ENCODE measurements at places on chromosomes 5 and 9.

DNA sequence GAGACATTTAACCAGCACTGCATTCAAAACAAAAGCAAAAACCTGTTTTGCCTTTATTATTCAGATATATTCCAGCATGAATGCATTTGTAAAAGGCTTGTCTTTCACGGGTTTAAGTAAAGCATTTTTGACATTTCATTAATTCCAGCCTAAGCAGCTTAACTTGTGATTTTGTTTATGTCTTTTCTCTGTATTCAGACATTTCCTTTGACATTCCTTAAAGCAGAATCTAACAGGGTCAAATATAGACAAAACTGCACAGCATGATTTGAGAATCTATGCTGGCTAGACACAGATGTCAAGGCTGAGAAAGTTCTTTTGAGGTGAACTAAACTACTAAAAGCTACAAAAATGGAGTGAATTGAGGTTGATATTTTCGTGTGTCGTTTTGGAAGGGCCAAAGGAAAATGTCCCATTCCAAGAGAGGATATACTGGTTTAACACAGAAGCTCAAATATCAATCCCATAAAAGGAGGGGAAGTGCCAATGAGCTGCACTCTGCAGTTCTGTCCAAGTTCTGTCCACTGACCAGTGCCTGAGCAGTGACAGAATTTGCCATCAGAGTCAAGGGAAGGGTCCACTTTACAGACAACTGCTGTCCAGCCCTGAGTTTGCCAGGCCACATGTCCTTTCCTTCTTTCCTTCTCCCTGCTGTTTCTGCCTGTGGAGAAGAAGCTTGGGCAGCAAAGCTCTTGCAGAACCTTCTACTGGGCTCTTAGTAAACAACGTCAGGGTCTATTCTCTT, 198.7 kb upstream of the KLF9 start:
- no peak for DNase-seq

GRCh38 chr9:107609547-107609946, 120.0 kb upstream of the KLF4 start:
- DNase-seq, result no peak

DNA sequence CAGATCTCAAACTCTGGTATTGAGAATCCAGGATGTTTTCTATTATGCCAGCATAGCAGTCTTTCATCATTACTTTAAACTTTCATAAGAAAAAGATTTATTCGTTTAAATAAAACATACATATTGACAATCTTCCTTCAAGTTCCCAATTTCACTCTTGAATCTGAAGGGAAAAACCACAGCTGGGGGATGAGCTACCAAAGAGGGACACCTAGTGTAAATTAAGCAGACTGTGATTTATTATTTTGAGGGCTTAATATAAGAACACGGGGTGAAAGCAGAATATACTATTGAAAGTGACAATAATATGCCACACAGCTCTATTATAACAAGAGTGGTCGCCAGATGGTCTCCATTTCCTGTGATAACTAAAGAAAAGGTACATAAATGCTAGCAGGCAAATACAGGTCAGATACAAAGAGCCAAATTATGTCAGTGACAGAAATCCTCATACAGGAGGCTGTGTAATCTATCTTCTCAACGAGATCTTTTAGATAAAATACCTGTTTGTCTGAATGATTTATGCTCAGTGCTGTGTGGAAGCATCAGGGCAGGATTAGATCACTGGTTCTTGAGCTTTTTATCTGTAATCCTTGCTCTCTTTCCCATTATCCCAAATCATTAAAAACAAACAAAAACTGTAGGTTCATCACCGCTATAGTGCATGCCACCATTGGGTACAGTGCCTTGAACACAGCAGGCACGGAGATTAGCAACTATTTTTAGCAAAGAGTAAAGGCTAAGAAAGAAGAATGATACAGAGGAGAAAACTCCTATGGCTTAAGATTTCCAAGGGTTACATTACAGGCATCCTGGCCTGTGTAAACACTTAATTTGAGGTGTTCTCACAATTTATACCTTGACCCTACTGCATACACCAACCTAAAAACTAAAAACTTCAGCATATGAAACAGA, 116.6 kb downstream of the DROSHA start:
- no peak for DNase-seq

DNA sequence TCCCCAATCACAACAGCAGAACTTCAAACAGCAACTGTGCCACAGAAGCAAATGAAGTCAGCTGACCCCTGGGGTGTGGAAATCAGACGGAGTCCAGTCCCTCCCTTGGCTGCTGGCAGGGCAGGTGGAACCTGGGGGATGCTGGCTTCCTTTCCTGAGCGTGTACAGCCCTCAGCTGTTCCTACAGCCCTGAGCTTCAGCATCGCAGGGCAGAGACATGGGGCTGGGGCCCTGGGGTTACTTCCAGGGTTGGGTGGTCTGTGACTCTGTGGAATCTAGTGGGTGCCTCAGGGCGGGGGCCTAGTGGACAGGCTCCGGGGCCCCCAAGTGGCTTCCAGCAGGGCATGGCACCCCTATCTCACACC, 7.3 kb upstream of the RXRA start:
- no peak for DNase-seq

GRCh38 chr5:86974955-86975354, 292.7 kb upstream of the RASA1 start:
- no peak for DNase-seq

DNA sequence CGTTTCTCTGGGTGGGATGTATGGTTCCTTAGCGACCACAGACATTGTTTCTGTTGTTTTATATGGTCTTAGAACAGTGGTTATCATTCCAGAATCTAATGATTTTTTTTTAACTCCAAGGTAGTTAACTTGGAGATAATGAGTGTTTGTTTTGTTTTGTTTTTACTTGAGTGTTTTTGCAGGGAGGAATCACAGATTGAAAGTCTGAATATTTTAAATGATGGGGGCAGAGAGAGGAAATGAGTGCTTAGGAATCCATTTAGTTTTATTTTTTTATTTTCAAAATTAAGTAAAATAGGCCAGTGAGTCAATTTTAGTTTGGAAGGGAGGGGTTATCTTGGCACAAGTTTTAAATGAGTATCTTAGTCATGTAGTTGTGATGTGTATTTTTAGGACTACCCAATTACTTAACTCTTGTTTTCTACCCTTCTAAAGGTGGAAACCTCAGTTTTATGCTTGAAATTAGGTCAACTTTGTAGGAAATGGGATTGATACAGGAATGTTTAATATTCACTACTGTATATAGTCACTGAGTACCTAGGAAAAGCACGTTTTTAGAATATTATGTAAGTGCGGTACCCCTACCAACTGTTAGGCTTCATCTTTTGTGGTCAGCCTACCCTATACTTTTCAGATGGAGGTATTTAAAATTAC, 2.0 kb downstream of the UBE2R2 start:
- DNase-seq, result no peak

Measured in T-helper 2 cell (primary cell).